ENCODE measurements at places on chromosomes 11 and 22.
A peak's percentile ranks its signal among the peaks of the same experiment; 100 is the strongest.

DNA sequence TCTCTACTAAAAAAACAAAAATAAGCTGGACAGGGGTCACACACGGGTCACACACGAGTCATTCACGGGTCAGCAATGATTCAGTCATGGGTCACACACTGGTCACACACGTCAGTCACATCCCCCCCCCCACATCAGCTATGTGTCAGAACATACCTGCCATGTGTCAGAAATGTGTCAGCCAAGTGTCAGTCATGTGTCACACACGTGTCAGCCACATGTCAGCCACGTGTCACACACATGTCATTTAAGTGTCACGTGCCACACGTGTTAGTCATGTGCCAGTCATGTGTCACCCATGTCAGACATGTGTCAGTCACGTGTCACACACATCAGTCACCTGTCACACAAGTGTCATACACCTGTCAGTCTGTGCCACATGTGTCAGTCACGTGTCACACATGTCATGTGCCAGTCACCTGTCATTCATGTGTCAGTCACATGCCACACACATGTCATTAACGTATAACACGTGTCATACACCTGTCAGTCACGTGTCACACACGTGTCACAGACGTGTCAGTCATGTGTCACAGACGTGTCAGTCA lies 28.7 kb upstream of the MMP20 start:
- DNase-seq: no peak

DNA sequence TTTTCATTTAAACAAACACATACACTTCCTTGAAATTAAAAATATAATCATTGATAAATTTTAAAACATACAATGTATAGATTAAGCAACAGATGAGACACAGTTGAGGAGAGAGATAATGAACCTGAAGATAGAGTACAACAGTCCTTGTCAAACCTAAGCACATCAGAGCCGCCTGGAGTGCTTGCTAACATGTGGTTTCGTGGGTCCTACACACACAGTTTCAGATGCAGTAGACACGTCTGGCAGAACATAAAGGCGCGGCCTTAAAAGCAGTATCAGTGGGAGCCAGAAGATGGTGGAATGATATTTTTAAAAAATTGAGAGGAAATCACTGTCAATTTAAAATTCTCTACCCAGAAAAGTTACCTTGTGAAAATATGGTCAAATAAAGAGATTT lies 134.4 kb downstream of the MPPED1 start:
- no peak for DNase-seq

DNA sequence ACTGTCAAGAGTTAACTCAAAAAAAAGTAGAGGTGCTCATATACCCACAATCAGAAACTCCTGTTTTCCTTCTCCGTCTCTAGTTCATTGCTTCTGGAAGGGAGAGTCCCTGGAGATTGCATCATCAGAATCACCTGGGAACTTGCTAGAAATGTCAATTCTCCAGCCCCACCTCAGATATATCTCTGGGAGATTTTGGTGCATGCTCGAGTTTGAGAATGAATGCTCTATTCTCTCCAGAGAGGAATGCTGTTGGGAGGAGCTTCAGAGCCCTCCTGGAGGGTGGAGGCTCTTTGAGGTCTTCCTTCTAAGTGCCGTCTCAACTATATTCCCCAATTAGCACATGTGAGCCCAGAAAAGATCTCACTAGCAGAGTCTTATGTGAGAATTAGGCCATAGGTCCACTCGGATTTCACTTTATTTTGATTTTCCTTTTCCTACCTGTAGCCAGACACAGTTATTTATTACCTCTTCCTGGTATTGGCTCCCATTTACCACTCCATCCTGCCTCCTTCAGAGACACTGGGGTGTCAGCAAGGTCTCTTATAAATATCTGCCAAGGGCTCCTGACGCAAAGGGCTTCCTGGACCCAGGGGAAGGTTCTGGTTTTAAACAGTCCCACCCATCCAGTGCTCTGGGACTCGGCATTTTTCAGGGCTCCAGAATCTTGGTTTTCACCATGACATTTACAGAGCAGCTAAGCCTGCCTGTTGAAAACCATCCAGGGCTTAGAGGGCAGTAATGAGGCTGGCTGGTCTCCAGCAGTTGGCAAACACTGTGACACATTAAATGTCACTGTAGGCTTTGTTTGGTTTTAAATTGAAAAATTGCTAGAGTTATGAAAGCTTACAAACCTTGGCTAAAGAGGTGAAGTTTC lies 136.2 kb downstream of the CD44 start:
- DNase-seq: no peak

DNA sequence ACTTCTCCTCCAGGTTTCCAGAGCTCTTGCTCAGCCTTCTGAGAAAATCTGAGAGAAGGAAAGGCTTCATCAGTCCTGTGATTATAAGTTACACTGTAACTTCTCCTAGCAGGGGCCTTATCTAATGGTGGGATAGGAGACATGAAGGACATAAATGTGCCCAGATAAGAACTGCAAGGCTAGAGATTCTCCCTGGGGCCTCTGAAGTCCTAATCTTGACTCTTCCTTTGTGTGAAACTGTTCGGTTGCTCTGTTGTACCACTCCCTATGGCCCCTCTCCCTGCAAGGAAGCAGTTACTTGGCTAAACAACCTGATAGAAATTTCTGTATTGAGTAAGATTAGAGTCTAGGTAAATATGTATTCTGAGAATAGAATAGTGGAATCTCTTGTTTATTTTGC lies 780.9 kb downstream of the ETS1 start:
- no peak for DNase-seq

DNA sequence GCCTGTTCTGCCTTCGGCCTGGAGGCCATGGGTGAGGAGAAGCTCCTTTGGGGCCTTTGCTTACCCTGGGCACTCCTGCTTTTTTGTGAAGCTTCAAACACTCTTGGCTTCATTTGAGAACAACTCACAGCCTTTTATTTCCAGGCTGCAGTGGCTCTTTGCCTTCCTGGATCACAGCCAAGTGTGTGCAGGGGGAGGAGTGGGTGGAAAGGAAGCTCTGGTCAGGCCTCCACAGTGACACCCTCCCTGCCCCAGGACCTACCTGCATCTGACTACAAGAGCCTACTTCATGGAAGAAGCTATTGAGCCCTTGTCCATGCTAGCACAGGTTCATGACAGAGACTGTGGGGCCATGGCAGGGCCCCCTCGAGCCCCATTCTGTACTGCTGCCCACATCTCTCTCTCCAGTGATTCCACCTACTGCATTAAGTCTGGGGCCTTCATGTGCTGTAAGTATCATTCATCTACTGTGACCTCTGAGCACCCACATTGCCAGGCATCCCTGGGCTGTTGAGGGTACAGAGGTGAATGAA lies 52.3 kb downstream of the GAB4 start:
- DNase-seq: no peak

DNA sequence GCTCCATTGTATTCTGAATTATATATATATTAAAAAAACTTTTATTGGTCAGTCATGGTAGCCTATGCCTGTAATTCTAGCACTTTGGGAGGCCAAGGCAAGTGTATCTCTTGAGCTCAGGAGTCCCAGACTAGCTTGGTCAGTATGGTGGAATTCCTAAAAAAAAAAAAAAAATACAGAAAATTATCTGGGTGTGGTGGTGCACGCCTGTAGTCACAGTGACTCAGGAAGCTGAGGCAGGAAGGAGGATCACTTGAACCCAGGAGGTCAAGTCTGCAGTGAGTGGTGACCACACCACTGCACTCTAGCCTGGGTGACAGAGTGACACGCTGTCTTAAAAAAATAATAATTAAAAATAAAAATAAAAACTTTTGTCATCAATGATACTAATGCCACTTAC lies 133.2 kb downstream of the FAT3 start:
- no peak for DNase-seq

- DNase-seq: no peak
Measured at GRCh38 chr11:7901319-7901854, 29.7 kb downstream of the OR10A6 start.

DNA sequence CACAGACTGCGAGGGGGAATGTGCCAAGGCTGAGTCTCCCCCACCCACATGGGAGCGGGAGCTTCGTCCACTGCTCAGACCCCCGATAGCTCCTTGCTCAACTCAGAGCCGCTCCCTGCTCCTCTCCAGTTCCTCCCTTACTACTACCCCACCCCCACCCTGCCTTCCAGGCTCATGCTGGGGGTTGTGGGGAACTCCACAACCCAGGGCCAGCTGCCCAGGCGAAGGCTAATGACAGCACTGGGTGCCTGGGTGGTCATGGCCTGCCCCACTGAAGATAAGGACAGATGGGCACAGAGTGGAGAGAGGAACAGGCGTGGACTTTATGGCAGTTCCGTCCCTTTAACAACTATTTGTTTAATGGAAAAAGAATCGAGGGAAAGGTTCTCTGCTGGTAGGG lies 73.7 kb downstream of the PDE2A start:
- no peak for DNase-seq

DNA sequence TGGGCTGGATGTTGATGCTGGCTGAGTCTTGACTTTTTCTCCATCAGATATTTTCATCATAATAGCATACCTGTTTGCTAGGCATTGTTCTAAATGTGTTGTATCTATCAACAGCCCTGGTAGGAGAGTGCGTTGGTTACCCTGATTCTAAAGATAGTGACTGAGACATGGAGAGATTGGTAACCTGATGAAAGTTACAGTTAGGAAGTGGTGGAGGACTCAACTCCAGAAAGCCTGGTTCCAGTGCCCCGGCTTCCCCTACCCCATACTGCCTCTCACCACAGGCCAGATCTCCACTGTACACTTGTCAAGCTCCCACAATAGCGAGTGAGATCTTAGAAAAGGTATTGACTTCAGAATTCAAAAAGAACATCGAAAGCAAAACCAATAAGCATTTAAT lies 22.8 kb upstream of the RELT start:
- no peak for DNase-seq

GRCh38 chr11:114684636-114685035 lies 6.3 kb downstream of the NXPE2 start:
- no peak for DNase-seq

- DNase-seq: peak; percentile 24
Measured at GRCh38 chr22:39215426-39216142, 29.2 kb downstream of the PDGFB start.

DNA sequence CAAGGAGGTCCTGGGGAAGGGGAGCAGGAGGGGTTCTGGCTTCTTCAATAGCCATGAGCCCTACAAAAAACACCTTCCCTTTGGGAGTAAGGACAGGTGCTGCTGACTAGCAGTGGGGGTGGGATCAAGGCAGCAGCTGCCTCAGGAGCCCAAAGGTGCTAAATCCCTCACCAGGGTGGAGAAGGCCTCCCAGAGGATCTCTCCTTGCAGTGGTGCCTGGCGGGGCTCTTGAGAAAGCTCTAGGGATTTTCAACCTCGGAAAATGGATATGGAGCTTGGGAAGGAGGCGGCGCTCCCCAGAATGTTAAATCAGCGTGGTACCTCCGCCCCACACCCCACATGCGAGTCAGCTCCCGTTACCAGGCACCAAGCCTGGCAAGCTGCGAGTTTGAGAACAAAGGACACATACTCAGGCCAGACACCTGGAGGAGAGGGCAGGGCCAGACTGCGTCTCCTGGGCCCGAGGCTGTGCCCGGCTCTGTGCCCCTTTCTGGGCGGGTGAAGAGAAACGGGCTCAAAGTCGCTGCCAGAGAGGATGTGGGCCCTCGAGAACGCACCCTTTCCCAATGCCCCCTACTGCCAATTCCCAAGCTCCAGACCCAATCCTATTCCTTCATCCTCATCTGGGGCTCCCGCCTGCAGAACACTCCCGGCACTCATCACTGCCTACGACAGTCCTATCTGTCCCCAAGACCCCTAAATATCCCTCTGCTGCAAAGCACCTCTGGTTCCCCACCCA lies 139.0 kb downstream of the BRD1 start:
- DNase-seq: no peak

- no peak for DNase-seq
Measured at GRCh38 chr22:30021881-30022619, 58.2 kb upstream of the HORMAD2 start.

GRCh38 chr22:49269371-49269770 lies 558.3 kb downstream of the BRD1 start:
- no peak for DNase-seq

DNA sequence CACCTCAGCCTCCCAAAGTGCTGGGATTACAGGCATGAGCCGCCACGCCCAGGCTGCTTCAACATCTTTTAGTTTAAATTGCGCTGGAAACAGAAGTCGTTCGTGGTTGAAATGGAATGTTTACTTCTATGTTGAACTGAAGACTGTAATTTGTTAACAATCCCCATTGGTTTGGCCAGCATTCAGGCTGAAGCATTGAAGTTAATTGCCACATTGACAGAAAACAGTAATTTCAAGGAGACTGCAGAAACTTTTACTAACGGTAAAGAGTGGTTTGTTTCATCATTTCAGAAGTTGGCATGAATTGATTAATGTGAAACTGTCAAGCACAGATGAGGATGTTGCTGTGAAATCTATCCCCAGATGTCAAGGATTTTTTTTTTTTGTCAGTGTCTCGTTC lies 14.2 kb downstream of the AP5B1 start:
- DNase-seq: no peak

GRCh38 chr11:67268962-67269268 lies 2.6 kb downstream of the GRK2 start:
- no peak for DNase-seq

DNA sequence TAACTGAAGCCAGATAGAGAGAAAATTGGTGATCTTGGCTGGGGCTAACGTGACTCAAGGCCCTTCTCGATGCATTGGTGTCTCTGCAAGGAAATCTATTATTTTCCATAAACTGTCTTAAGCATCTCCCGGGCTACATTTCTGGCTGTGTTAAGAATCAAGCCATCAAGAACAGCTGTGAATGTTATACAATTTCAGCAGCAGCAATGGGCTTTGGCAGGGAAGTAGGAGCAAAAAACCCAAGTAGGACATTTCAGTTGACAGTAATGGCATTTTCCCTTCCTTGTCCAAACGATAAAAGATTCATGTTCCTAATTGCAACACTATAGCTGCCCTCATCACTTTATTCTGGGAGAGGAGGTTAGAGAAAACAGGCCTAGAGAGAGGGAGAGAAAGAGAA lies 335.0 kb downstream of the CADM1 start:
- DNase-seq: no peak

DNA sequence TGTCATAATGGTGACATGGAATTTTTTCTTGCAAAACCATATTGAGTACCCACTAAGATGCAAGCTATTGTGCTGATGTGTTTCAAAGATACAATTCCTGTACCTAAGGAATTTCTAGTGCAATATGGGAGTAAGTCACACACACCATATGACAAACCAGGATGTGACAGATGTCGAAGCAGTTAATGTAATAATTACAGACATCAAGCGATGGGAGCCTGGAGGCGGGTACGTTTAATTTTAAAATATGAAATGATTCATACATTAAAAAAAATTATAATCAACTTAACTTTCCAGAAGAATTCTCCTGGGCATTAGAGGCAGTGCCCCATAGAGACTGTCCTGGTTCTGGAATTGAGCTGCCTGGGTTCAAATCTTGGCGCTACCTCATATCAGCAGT lies 6.0 kb downstream of the SYCE3 start:
- DNase-seq: no peak

- DNase-seq: peak; percentile 7
Measured at GRCh38 chr11:106077609-106078455, at the start of gene AASDHPPT. TSS of gene AASDHPPT (plus strand) at chr11:106077662. CDS start at chr11:106077711, 49 bp downstream.

GRCh38 chr22:45502215-45503049 lies at the start of gene FBLN1:
TSS of gene FBLN1 (plus strand) at chr22:45502883. CDS start at chr22:45502986, 103 bp downstream.
- no peak for DNase-seq

GRCh38 chr11:15863411-15863810 lies 492.9 kb downstream of the SOX6 start:
- no peak for DNase-seq

GRCh38 chr11:112017538-112017937 lies 7.7 kb upstream of the DLAT start:
- DNase-seq: no peak
